ENCODE measurements at places on chromosomes 2 and 18.

DNA sequence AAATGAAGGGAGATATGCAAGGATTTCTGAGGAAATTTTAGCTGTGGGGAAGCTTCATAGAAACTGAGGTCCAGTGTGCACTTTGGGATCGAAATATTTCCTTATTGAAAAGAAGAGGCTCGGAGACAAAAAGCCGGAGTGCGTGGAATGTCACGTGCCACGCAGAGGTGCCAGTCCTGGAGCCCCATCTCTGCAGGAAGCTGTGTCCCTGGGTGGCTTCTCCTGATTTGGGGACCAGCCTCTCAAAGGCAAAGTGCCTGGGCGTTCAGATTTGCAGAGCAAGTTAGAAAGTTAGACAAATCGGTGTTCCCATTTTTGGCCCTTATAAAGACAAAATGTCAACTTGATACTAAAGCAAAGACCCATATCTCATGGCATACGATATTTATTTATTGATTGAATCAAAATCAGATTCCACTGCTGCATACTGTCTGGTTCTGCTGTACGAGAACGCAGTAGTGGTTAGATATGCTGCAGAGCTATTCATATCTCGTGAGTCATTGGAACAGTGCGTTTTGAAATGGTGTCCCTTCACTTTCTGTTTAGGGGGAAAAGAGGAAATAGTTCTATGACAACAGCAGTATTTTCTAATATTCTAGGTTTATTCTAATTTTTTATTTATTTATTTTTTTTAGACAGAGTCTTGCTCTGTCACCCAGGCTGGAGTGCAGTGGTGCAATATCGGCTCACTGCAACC, 9.1 kb upstream of the ATG16L1 start:
- no peak for DNase-seq

- DNase-seq = peak; percentile 96
These were observed 133.7 kb downstream of the COL6A3 start for GRCh38 chr2:237280229-237280628.

- DNase-seq = no peak
These were observed 1.6 kb upstream of the GCA start for GRCh38 chr2:162342321-162342720.

- peak; percentile 70 for DNase-seq
These were observed 89.0 kb downstream of the MTCL1 start for GRCh38 chr18:8794156-8794933.

GRCh38 chr18:49479381-49480137, 7.5 kb downstream of the C18orf32 start:
- no peak for DNase-seq

DNA sequence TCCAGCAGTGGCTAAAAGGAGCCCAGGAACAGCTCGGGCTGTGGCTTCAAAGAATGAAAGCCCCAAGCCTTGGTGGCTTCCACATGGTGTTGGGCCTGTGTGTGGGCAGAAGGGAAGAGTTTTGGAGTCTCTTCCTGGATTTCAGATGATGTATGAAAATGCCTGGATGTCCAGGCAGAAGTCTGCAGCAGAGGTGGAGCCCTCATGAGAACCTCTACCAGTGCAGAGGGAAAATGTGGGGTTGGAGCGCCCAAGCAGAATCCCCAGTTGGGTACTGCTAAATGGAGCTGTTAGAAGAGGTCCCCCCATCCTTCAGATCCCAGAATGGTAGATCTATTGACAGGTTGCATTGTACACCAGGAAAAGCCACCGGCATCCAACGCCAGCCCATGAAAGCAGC, 412.1 kb downstream of the TDRD15 start:
- no peak for DNase-seq

DNA sequence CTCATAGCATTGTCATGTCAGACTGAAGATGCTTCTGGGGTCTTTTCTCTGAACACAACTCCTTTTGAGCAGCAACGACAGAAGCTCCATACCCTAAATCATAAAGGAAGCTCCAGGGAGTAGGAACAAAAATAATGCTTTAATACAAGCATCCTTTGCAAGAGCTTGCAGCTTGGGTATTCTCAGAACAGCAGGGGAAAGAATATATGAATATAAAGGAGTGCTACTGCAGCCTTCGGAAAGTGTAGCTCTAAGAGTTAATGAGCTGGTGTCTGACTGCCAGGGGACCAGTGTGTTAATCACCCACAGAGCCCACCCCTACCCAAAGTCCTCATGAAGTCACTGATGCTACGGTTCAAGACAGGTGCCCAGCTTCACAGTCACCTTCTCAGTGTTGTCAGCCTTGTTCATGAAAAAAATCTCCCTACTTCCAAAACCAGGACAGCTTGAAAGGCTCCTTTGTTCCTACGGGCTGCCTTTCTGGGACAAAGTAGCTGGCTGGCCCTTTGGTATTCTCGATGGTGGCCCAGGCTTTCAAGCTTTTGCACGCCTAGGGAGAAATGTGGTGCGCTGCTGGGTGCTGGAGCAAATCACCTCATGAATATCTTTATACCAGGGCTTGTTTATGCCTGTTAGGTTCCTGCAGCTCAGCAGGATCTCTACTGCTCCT, 259.7 kb downstream of the CMPK2 start:
- no peak for DNase-seq

DNA sequence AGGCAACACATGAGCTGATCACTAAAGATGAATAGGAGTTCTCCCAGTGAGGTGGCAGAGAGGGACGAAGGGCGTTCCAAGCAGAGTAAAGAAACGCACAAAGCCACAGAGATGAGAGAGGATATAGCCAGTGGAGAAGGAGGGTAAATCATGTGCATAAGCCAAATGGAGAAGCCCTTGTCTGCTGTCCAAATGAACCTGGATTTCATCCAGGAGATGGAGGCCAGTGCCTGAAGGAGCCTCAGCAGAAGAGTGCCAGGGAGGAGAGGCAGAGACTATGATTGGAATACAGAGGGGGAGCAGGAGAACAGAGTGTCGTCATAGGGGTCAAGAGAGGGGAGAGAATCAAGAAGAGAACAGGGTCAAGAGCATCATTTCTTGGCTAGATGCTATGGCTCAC, 48.9 kb upstream of the STPG4 start:
- no peak for DNase-seq

GRCh38 chr18:44671914-44672313, 8.8 kb upstream of the SETBP1 start:
- DNase-seq = no peak

- no peak for DNase-seq
These were observed 146.3 kb downstream of the CELF4 start for GRCh38 chr18:37419315-37419714.

GRCh38 chr2:97863829-97864228, 131.9 kb downstream of the TMEM131 start:
- no peak for DNase-seq

DNA sequence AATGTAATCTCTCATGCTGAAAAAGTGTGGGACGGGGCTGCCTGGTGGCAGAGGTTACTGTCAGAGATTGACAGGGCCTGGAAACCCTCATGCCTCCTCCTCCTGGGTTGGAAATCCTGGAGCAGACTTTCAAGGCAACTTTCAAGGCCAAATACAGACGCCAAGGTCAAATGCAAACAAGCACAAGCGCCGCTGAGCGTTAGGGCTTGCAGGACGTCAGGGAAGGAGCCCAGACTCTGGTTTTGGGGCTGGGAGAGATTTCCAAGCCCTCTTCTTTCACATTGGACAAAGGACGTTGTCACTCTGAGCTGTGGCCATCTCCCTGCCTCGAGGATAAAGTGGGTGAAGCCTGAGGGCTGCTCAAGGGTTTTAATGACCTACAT, 120.1 kb downstream of the TWIST2 start:
- DNase-seq = no peak

GRCh38 chr2:172098650-172099471, 3.8 kb downstream of the DLX2 start:
- DNase-seq = no peak

DNA sequence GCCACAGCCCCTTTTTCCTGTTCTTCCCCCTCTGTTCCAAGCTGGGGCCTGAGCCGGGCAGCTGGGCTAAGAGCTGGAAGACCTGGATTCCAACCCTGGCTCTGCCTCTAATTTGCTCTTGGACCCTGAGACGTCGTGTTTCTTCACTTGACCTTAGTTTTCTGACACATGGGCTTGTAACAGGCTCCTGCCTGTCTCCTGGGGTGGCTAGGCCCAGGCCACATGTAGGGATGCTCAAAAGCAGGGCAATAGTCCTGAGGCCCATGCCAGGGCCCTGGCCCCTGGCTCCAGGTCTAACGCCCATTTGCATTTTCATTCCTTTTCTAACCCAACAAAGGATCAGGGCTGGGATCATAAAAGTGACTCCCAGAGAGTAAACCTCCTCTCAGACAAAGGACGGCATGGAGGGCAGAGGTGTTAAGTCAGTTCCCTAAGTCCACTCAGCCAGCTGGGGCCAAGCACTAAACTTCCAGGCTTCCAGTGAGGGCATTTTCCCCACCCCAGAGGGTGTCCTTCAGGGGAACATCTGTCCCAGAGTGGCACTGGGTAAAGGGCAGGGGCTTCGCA, 16.6 kb upstream of the DNMT3A start:
- no peak for DNase-seq

DNA sequence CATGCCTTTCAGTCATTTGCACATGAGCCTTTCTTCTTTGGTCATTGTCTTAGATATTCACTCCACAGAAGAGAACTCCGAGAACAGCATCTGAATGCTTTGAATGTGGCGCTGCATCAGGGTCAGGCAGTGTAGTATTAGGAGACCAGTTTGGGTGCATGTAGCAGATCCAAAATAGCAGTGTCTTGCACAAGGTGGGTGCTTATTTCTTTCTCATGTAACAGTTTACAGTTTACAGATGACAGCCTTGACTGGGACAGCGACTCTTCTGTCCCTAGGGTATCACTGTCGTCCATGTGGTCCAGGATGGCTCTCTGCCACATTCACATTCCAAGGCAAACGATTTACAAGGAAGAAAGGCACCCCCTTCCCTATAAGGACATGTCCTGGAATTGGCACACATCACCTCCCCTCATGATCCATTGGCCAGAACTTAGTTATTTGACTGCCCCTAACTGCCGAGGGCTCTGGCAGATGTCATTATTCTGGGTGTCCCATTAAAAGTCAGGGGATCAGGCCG, 101.0 kb downstream of the STPG4 start:
- DNase-seq = no peak

DNA sequence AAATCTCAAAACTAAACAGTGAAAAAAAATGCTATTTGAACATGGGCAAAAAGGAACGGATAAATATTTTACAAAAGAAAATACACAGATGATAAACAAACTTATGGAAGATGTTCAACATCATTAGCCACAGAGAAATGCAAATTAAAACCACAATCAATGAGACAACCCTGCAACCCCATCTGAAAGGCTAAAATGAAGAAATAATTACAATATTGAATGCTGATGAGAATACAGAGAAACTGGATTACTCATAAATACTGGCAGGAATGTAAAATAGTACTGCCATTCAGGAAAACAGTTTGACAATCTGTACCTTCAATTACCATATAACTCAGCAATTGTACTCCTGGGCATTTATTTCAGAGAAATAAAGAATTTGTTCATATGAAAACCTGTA, 193.1 kb upstream of the UBE2E3 start:
- DNase-seq = no peak

DNA sequence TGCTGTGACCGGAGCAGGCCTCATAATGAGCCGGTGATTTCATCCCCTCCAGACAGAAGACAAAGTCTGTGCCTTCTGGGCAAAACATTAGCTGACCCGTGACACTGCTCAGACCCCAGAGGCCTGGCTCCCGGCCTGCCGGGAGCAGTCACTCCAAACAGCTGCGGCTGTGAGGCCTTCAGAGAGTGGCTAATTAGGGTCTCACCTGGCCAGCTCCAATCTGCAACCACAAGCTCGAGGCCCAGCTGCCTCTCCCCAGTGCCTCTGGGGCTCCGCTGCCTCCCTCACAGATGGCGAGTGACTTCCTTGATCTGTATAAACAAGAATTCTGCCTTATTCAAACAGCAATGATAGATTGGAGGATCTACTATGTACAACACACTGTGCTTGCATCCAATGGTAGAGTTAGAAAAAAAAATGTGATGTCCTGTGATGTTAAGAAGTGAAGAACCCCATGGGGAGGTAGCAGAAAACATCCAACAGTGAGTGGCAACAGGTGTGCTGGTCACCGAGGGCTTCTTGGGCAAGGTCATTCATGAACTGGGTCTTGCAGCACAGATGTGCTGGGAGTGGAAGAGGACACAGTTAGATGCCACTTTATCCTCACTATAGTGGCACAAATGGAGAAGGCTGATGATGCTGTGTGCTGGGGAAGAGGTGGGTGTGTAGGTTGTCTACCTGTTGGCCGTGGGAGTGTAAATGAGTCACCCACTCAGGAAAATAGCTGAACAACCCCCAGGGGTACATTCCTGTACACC, 98.2 kb upstream of the ASAP2 start:
- peak; percentile 21 for DNase-seq

DNA sequence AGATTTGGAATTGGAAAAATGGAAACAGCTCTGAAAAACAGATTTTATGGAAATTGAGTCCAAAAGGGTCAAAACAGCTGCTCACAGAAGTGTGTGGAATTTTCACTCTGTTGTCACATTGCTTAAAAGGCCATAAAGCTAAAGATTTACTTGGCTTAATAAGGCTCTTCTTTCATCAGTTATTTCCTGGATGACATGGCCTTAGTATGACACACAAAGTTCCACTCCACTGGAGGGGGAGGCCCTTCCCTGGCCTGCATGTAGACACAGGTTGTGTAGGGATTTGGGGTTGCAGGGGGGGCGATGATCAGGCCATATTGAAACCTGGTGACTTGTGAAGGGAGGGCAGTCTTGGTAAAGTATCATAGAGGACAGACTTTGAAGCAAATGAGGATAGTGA, 34.0 kb downstream of the TMEM185B start:
- no peak for DNase-seq

- DNase-seq = no peak
These were observed 19.5 kb upstream of the WIPF1 start for GRCh38 chr2:174617120-174617519.

- DNase-seq = no peak
These were observed 650.5 kb upstream of the KLHL29 start for GRCh38 chr2:22734373-22735045.

- no peak for DNase-seq
These were observed 40.4 kb upstream of the TMEM178A start for GRCh38 chr2:39625193-39625926.

DNA sequence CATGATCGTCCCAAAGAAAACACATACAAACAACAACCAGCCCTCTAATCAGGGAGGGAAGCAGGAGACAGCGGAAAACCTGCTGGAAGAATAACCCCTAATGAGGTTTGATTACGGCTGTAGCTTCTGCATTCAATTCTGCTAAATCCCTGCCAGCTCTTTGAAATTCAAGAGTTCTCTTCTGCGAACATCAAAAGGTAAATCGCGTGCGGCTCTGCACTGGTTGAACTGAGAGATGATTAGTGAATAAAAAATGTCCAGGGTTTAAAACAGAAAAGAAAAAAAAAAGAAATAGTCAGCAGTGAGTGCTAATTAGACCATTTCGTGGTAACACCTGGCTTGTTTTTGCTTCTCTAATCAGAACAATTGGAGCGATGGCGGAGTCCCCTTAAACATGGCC, 153.0 kb upstream of the CAPN13 start:
- DNase-seq = no peak

Measured in skeletal muscle cell (primary cell).